ENCODE measurements at places on chromosomes 6 and 20.

DNA sequence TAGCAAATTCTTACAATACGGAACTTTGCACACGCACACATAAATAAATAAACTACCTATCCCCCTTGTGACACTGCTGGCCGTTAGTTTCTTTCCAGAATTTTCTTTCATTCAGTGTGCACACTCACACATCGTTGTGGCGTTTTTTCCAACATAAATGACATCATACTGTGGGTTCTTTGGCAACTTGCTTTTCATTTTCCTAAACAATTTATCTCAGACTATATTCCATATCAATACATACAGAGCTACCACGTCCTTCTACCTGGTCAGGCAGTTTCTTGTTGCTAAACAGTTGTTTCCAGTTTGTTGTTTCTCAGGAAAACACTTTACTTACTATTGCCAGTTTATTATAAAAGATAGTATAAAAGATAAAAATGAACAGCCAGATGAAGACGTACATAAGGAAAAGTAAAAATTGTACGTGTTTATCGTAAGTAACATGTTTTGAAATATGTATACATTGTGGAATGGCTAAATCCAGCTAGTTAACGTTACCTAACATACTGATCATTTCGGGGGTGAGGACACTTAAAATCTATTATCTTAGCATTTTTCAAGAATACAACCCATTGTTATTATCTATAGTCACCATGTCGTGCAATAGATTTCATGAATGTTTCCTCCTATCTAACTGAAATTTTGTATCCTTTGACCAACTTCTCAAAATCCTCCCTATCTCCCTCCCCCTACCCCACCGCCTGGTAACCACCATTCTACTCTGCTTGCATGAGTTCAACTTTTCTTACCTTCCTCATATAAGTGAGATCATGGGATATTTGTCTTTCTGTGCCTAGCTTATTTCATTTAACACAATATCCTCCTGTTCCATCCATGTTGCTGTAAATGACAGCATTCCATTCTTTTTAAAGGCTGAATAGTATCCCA lies 1.2 kb upstream of the TP53RK start:
- DNase-seq, result no peak

DNA sequence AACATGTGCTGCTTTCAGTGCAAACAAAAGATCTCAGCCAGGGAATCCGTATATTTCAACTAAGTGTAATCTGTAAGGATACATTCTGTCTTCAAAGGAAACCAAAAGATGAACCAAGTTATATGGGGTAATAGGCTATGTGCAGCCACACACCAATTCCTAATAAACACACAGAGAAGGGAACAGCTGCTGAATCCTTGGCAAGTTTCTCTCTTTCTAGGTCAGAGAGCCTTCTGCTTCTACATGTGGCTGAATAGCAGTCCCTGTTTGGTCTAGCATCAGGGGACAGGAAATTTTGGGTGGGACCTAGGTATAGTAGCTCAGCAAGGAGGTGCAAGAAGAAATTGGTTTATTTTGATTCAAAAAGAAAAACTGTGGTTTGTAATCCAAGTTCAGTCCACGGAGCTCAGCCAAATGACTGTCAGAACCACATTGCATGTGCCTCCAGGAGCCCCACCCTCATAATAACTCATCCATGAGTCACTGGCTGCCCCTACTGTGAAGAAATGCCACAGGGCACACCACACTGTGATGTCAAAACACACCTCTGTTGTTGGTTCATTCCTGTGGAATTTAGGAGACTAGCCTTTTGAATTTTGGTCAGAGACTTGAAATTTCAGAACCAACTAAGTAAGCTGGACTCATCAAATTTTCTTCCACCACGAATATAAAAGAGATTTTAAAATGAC lies 21.1 kb downstream of the SPTLC3 start:
- no peak for DNase-seq

GRCh38 chr6:84086056-84086455 lies 52.5 kb downstream of the MRAP2 start:
- DNase-seq, result no peak

GRCh38 chr6:150452428-150453243 lies 83.8 kb downstream of the IYD start:
- no peak for DNase-seq

DNA sequence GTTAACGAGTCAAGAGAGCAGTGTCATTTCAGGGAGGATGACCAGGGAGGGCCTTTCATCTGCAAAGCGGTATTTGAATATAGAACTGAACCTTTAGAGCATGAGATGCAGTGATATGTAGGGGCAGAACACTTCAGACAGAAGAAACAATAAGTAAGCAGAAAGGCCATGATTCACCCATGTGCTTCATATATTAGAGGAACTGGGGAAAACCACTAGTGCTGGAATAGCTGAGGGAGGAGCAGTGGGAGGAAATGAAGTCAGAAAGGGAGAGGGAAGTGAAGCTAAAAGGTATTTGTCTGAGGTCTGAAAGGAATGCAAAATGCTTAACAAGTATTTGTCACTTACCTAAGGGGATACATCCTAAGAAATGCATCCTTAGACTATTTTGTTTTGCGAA lies 391.2 kb downstream of the ADGRB3 start:
- no peak for DNase-seq

- peak; percentile 55 for DNase-seq
Measured at GRCh38 chr6:45212976-45213375, 115.2 kb upstream of the RUNX2 start.

GRCh38 chr6:105692613-105693215 lies 289.8 kb upstream of the PREP start:
- no peak for DNase-seq

DNA sequence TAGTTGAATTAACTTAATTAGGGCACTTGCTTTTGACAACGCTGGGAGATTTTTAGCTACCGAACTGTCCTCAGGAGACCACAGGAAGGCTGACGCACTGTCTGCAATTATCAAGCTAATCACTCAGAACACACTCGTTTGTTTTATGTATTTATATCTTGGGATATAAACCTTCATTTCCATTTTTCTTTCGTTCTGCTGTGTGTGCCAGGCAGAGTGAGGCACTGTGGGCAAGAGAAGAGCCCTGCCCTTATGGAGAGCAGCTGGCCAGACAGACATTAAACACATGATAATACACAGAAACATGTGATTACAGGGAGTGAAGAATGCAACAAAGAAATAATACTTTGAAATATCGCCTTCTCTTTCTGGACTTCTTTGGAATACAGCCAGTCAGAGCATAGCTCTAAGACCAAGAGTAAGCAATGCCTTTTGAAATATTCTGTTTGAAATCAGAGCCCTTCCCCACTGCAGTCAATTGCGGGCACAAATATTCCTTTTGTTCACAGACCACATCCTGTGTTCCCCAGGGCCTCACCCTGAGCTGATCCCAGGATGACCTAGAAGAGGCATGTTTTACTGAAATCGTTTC lies 96.8 kb downstream of the ANKRD60 start:
- peak; percentile 55 for DNase-seq

GRCh38 chr6:80690551-80691131 lies 584.2 kb downstream of the BCKDHB start:
- no peak for DNase-seq

DNA sequence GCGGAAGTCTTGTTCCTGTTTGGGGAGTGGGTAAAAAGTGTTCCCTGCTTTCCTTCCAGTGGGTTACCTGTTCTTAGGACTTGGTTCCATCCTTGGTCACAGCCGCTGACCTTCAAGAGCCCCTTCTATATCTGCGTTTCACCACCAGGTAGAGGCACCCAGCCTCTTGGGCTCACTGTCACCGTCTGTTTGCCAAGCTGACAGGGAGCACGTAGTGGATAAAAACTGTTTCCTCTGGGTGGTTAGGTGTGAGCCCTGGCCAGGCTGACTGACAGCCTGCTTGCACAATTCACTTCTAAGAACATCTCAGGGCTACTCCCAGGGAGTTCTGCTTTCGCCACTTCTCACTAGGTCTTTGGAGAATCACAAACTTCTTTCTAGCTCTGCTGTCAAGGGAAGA lies 1.8 kb upstream of the JPH2 start:
- no peak for DNase-seq

- no peak for DNase-seq
Measured at GRCh38 chr6:89314692-89315091, 407 bp downstream of the GABRR2 start.

DNA sequence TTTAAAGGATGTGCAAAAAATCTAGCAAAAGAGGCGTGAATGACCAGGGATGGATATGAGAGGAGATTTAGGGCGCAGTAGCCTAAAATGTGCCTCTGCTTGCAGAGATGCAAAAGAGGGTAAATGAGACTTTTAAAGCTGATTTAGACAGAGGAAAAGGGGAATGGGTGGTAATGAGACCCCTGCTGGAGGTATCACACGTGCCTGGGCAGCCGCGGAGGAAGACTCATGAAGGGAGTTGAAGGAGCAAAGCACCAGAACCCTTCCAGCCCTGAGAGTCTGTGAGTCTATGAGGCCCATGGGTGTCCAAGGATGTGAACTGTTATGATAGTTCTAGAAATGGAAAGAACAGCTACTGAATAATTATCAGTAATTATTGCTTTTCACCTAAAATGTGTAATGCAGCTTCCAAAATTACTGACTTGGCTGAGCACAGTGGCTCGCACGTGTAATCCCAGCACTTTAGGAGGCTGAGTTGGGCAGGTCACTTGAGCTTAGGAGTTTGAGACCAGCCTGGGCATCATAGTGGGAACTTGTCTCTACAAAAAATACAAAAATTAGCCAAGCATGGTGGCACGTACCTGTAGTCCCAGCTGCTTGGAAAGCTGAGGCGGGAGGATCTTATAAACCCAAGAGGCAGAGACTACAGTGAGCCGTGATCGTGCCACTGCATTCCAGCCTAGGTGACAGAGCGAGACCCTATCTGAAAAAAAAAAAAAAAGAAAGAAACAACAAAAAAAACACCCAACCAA lies 38.2 kb upstream of the TIAM2 start:
- DNase-seq, result no peak

GRCh38 chr6:148464319-148465010 lies 121.8 kb downstream of the SASH1 start:
- DNase-seq, result peak; percentile 55

DNA sequence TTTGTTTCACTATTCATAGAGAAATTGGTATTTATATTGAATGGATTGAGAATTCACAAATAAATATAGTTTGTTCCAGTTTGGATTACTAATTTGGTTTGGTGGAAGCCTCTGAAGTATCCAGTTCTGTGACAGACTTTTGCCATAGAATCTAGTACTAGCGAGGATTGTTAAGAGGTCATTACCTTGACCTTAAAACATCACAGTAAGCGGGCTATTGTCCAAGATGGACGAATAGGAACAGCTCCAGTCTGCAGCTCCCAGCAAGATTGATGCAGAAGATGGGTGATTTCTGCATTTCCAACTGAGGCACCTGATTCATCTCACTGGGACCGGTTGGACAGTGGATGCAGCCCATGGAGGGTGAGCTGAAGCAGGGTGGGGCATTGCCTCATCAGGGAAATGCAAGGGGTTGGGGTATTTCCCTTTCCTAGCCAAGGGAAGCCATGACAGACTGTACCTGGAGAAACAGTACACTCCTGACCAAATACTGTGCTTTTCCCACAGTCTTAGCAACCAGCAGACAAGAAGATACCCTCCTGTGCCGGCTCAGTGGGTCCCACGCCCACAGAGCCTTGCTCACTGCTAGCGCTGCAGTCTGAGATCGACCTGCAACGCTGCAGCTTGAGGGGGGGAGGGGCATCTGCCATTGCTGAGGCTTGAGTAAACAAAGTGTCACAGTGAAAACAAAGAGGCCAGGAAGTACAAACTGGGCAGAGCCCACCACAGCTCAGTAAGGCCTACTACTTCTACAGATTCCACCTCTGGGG lies 66.4 kb upstream of the NEDD9 start:
- DNase-seq, result no peak

- DNase-seq, result peak; percentile 41
Measured at GRCh38 chr6:118705544-118706491, 54.4 kb upstream of the CEP85L start.

- no peak for DNase-seq
Measured at GRCh38 chr6:33784787-33785186, 4.1 kb downstream of the LEMD2 start.

DNA sequence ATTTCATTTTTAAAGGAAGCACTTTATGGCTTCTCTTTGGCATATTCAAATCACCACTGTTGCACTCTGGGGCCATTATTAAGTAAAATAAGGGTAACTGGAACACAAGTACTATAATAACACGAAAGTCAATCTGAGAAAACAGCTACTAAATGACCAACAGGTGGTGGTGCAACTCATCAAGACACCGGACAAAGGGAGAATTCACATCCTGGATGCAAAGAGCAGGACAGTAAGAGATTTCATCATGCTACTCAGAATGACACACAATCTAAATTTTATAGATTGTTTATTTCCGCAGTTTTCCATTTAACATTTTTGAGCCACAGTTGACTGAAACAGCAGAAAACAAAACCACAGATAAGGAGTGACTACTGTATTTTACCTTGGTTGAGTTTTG lies 27.6 kb upstream of the LY86 start:
- no peak for DNase-seq

DNA sequence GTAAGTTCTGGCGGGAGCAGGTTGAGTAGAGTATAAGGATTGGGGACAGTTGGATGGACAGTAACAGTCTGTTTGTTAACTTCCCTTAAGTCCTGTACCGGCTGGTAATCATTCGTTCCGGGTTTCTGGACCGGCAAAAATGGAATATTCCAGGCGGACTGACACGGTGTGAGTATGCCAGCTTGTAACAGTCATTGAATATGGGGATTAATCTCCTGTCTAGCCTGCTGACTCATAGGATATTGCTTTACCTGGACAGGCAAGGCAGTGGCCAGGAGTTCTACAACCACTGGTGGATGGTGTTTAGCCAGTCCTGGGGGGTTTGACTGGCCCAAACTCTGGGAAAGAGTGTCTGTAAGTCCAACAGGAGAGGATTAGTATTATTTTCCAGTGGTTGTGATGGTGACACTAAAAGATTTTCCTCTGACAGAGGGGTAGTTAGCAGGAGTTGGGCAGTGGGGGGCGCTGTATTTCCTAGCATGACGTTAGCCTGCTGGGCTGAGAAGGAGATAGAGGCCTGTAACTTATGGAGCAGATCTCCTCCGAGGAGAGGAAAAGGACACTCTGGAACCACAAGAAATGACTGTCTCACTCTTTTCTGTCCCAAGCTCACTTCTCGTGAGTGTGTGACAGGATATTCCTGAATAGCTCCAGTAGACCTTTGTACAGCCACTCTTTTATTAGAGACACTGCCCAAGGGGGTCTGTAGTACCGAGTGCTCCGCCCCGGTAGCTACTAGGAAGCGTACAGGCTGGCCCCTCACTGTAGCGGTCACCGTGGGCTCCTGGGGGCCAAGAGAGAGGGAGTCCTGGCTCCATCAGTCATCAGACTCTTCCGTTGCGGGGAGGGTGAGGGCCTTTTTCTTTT lies 152.2 kb downstream of the TRIM27 start:
- DNase-seq, result no peak

All from Jurkat, Clone E6-1 (cell line).